ENCODE measurements at places on chromosomes 6 and 20. TPM values are rescaled to one million over a fixed set of nuclear protein-coding genes. Genes with fewer than 3 reads are reported as not detected.

Gene RAB44
- under 0.01 TPM for total RNA-seq

Gene MCM9
- 12.3 TPM for total RNA-seq

Gene SGK2
- total RNA-seq: 0.26 TPM

Gene WFDC5
- total RNA-seq: not detected

Gene MCHR2
- total RNA-seq: not detected

Gene C6orf58
- not detected for total RNA-seq

Gene ANKRD66
- not detected for total RNA-seq

GRCh38 chr6:17938901-17939300 lies 48.5 kb downstream of the KIF13A start:
- peak; percentile 31 for DNase-seq

DNA sequence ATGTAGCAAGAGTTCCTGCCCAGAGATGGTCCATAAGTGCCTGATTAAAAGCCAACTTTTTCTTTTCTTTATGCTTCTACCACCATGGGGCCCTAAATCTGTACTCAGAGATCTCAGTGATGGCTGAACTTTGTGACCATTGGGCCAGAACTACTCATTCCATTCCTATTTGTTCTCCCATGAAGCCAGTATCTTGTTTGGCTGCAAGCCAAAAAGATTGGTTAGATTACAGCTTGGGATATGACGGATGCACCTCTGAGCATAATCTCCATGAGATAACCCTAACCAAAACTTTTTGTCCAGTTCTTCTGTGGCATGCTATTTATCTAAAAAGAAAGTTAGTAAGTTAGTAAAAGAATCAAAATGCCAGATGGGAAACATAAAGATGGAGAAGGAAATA lies 72.2 kb downstream of the PLCB4 start:
- no peak for DNase-seq

- no peak for DNase-seq
These were observed 42.2 kb downstream of the CDH26 start for GRCh38 chr20:60000271-60001042.

- DNase-seq: no peak
These were observed 255.6 kb downstream of the LRFN2 start for GRCh38 chr6:40331545-40331944.

GRCh38 chr20:52991830-52992229 lies 19.7 kb downstream of the TSHZ2 start:
- no peak for DNase-seq

- DNase-seq: no peak
These were observed 22.7 kb downstream of the SLC16A10 start for GRCh38 chr6:111110036-111110435.

- DNase-seq: peak; percentile 51
These were observed 20.4 kb upstream of the EFHC1 start for GRCh38 chr6:52399511-52400312.

GRCh38 chr6:140641412-140641811 lies 1267.0 kb upstream of the CITED2 start:
- DNase-seq: no peak

DNA sequence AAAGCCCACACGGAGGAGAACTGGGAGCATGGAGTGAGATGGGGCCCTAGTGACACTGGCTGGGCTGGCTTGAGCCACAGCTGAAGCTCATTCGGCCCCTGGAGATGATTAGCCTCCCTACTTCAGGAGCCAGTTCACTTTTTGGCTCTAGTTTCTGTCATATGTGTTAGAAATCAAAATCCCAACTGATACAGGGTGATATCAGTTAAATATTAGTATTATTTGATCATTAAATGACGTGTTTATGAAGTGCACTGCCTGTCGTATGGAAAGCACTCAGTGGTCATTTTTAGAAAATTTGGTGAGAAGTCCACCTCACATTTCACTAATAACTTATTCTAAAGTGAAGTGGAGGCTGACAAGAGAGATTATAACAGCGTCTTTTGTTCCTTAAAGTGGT lies 59.0 kb downstream of the TULP4 start:
- DNase-seq: no peak

DNA sequence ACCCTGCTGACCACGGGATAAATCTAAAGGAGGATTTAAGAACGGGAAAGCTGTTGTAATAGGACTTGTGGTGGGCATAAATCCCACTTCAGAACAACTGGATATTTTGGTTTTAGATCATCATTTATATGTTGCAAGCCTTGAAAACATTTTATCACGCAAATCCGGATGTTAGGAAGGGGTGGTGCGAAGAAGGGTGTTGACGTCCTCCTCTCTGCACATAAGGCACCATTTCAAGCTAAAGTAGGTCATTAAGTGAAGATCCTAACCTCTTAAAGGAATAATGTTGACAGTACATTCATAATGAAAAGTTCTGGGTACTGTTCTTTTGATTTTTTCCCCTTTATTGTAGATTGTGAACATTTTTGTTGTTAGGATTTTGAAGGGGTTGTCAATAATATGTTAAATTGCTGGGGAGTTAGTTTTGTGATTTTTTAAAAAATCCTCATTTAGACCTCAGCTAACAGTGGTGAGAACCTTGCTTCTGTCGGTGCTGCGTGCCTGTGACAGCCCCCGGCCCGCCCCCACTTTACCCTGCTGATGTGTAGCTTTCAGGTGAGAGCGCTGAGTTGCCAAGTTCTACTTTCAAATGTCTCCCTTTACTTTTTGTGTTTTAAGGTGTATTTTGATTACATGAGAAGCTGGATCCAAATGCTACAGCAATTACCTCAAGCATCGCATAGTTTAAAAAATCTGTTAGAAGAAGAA lies 88.8 kb downstream of the MAP3K4 start:
- DNase-seq: no peak

- peak; percentile 40 for DNase-seq
These were observed 282.9 kb downstream of the CLIC5 start for GRCh38 chr6:45732731-45733130.

- peak; percentile 3 for DNase-seq
These were observed 130.8 kb downstream of the TPBG start for GRCh38 chr6:82494367-82494766.

GRCh38 chr6:139917951-139918630 lies 543.6 kb upstream of the CITED2 start:
- no peak for DNase-seq

GRCh38 chr6:109000289-109000688 lies 94.4 kb downstream of the SESN1 start:
- no peak for DNase-seq

DNA sequence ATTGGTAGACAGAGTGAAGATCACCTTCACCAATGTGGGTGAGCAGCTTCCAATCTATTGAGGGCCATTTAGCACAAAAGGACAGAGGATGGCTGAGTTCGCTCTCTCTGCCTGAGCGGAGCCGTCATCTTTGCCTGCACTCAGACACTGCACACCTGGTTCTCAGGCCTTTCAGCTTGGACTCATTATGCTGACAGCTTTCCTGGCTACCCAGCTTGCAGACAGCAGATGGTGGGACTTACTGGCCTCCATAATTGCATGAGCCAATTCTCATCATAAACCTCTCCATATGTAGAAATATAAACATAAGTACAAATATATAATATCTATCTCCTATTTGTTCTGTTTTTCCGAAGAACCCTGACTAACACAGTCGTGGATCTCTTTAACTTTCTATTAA lies 13.7 kb downstream of the TBXT start:
- DNase-seq: no peak

DNA sequence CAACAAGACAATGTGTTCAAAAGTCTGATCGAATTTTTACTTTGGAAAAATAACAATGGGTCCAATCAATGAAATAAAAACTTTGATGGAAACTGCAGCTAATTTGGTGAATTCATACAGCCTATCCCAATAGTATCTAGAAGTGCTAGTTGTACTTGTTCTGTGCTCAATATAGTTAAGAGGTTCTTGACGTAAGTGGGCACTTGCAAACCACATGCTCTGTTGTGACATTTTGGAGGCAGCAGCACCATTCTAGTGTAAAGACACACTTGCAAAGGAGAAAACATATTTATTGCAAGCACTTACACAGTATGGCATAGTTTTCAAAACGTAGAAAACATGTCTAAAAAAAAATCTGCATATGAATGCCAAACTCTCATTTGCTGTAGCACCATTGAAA lies 6.7 kb upstream of the KLHL31 start:
- DNase-seq: no peak

DNA sequence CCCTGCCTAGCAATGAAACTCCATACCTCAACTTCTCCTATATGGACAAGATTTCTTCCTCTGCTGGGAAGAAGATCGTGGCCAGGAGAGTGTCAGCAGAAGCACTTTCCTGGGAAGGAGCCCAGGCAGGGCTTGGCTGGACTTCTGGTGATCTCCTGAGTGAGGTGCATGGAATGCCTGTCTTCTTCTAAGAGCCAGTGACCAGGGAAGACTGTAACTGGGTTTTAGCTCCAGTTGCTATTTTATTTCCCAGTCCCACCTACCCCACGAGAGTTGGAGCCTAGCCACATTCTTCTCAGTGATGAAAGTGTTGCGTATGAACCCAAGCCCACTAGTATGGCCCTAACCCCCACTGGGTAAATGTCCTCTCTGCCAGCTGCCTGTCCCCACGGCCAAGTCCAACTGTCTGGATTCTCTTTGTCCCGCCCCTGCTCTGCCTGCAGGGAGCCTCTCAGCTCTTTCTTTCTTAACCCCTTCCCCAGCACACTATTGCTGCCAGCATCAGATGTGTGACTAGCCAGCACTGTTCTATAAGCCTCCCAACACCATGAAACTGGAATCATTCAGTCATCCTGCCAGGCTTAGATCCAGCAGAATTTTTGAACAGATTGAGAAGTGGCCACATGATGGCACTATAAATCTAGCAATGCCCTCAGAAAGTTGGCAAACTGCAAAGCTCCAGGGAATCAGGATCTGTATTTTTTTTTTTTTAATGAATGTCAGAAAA lies 69.8 kb upstream of the FAM184A start:
- DNase-seq: peak; percentile 83

DNA sequence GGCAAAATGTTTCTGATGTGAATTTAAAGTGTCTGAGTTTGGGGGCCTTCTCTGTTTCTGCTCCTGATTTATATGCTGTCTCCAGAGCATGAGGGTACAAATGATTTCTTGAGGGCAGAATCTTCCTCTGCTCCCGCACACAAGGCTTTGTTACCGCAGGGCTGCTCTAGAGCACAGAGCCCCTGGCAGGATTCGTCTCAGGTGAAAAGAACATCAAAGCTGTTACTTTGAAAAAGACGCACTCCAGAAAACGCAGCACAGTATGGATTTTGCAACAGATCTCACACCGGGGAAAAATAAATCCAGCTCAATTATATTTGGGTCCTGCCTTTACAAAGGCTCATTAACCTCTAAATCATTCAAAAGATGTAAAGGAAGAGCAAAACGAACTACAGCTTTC lies 577.3 kb downstream of the PRKN start:
- DNase-seq: no peak

DNA sequence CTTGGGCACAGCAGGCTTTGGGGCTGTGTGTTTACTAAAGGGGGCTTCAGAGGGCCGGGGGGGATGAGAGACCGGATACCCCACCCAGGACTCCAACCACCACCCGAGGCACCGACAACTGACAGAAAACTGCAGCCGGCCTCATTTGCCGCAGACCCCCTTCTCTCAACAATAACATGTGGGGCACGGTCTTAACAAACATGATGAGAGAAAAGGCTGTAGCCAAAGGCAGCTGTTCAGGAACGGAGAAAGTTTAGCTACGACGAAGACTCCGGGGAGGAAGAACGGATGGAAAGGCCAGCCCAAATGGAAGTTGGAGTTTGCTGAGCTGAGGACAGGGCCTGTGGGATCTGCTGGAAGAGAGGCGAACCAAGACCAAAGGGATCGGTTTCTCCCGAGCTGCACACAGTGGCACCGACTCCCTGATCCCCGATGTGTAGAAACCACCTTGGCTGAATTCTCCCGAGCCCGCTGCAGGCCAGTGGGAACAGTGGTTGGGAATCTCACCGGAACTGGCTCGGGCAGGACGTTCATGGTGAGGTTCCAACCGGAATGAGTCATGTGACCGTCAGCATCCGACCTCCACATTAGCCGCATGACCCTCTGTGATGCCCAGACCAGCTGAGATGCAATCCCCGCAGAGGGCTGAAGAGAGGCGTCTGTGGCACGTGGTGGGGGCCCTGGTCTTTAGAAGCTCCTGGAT lies 359.3 kb downstream of the TAF4 start:
- no peak for DNase-seq

DNA sequence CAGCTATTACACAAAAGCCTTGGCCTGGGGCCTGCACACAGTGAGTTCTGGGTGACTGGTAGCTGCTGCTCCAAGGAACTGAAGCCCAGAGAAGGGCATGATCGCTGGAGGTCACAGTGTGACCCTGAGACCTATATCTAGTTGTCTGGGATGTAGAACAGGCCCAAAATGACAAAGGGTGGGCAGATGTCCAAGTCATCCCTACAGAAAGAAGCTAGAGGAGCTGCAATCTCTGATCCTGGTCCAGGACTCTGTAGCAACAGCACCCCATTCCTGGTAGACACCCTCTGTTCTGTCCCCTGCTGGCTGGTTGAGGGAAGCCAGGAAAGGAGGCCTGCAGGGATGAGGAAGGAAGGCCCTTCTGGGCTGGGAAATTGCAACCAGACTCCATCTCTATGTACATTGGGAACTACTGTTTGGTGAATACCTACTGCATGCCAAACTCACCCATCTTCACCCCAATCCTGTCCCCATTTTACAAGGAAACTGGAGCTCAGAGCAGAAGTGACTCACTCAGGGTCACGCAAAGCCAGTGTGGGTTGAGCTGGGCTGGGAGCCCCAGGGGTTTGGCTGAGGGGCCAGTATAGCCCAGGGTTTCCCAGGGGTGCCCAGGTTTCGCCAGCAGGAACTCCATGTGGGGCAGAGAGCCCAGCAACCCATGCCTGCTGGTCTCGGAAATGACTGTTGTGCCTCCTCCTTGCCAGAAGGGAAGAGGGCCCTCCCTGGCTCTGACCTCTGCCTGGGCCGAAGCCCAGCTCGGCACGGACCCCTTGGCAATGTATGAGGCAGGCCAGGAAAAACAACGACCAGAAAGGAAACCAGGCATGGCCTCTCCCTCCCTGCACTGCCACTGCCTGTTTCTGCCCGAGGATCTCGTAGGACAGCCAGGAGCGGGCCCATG lies 44.9 kb upstream of the TLDC2 start:
- peak; percentile 79 for DNase-seq

- no peak for DNase-seq
These were observed 3.6 kb downstream of the ADISSP start for GRCh38 chr20:3763671-3764601.

- peak; percentile 48 for DNase-seq
These were observed 947.7 kb upstream of the ADGRB3 start for GRCh38 chr6:67687396-67687795.

GRCh38 chr6:69284176-69284730 lies 512.6 kb downstream of the LMBRD1 start:
- DNase-seq: no peak

DNA sequence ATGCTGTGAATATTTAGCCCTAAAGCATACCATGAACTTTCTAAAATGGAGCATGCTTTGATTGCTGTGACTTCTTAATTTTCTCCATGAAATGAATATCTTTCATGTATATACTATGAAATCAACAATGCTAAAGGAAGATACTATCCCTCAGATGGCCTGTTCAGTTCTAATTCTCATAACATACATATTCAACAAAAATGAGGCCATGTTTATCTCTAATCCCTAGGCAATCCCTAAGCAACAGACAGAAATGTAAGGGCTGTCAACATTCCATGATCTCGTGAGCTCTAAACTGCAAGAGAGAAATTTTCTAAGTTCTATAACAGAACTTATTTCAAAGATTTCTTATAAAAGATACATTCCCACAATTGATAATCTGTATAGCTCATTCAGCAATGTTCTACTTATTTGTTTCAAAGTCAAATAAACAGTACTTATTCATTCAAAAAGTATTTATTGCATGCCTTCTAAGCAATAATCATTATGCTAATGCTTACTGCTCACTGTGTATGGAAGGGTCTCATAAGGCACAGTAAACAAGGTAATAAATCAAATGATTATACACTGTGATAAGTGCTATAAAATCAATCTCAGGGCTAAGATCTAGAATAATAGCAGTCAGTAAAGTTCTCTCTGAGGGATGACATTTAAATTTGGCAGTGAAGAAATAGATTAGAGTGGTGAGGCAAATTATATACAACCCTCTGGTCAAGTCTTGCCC lies 492.9 kb downstream of the PHF3 start:
- no peak for DNase-seq

Data from fibroblast of lung (primary cell).